Stimulated activated CD8-positive, alpha-beta memory T cell treated with anti-CD3 and anti-CD28 coated beads, Interleukin-2, amount 100 ng/mL, for 48 hours (primary cell): ENCODE measurements at places on chromosomes 6 and 20.

DNA sequence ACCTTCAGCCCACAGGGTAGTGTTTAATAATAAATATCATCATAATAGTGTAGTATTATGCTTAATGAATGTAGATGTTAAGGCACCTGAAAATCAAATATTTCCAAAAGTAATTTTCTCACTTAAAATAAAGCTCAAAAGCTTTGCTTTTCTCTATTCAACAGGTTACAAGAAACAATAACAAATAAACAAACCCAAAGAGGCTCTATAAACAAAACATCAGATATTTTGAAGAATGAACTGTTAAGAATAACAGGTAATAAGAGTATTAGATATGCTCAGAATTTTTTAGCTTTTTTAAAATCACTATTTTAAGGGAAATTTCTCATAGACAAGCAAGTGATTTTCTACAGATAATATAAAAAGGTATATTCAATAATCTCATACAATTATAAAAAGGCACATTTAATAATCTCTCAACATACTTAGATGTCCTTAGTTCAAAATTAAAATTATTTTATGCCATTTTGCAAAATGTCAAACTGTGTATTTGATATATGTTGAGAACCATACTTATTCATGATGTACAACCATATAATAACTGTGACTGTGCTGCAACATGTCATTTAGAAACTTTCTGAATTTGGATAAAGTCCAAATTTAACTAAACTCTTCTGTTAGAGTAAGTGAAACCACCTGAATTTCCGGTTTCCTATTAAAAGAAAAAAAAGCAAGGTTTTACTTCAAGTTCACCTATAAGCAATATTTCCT is 35.8 kb downstream of the PHIP start:
- DNase-seq: no peak

DNA sequence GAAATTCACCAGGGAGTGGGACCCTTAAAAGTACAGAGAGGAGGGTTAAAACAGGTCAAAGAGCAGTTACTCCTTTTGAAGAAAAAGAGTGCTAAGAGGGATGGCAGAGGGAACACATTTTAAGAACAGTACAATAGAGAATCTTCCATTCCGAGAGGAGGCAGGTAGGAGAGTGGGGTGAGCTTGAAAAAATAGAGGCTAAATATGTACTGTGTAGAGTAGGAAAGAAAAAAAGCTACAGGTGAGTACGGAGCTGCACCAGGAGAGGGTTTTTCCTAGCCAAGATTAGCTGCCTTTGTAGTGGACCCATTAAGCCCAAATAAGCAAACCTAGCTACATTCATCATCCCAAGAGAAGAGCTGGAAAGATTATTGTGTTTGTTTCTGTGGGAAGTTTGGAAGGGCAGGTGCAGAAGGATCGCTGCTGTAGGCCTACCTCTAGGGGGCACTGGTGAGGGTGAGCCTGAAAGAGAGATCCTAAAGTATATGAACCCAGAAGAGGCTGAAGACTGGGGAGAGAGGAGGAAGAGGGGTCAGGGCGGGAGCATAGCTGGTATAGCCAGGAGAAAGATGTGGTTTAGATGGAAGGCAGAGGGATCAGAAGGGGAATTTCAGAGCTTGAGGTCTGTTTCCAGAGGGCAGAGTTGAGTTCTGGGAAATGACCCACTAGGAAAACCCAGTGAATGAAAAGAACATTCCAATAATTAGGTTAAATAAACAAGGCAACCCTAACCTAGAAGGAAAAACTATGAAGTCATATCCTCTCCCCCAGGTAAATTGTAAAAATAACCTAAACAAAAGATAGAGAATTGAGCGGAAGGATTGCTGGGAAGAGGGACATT is 50.2 kb upstream of the HINT3 start:
- peak; percentile 28 for DNase-seq

DNA sequence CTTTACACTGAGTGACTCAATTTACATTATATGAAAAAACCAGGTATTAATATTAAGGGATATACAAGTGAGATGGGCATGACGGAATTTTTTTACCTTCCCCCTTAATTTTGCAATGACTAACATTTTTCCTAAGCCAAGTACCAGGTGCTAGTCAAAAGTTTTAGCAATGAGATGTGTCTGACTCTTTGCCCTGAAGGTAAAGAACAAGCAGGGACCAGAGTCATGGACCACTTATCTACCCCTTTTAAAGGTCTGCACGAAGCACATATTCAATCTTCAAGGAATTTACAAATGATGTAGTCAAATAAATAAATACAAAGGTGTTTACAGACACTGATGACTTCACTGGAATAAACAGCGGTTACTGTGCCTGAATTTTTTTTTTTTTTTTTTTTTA is 1.4 kb downstream of the GLO1 start:
- no peak for DNase-seq

- DNase-seq: peak; percentile 50
Observed at GRCh38 chr6:16704401-16705045, 56.7 kb downstream of the ATXN1 start.

- DNase-seq: no peak
Observed at GRCh38 chr6:1597924-1598323, 11.8 kb upstream of the FOXC1 start.

GRCh38 chr6:108001696-108002231 is 43.8 kb upstream of the SEC63 start:
- DNase-seq: no peak
